ENCODE measurements at places on chromosomes 3 and 15.

- DNase-seq: no peak
Measured at GRCh38 chr3:167876620-167877281, 141.2 kb downstream of the SERPINI1 start.

- DNase-seq: no peak
Measured at GRCh38 chr3:124201786-124202185, 209.9 kb upstream of the ROPN1 start.

GRCh38 chr3:197226179-197226578, 72.2 kb downstream of the DLG1 start:
- DNase-seq: no peak

DNA sequence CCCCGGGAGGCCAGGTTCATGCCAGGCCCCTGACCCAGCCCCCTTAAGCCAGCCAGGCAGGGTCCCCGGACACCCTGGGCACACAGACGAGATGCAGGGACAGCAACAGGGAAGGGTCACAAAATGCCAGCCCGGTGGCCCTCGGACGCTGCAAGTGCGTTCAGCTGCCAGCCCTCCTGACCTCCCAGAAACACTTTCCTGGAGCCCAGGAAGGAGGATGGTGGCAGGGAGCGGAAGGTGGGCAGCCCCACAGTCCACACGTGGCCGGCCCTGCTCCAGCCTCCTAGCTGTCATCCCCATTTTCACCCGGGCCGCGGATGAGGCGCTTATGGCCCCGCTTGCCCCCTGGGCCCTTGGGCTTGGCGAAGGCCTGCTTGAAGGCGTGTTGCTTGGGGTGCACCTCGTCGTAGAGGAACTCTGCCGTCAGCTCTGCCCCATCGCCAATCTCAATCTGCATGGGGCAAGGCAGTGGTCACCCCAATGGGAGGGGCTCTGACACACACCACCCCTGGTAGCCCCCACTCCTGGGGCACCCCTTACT, 3.4 kb upstream of the TLR9 start:
- no peak for DNase-seq

DNA sequence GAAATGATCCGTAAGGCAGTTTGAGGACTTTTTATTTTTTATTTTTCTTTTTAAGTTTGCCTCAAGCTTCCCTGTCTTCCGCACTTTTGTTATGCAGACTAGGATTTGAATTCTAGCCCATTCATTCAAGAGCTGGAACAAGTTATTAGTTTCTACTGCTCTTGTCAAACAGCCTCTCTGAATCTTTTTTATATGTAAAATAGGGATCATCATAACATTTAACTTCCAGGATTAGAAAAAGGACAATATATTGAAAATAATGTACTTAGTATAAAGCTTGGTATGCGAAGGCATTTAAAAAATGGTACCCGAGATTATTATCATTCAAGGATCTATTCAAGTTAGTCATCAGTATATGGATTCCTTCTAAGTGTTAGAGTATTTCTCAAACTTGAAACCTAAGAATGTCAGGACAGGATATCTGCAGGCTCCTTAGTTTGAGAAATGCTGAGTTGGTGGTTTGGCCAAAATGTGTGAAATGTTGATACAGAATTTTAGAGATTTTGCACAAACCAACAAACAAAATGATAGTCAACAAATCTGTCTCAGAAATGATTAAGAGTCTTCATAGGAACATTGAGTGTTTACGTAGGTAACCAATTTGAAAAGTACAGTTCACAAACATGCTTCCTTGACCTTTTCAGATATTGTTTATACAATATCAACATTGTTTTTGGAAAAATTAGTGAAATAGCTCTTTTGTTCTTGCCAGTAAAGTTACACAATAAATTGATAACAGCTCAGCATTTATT, 40.5 kb upstream of the IGSF10 start:
- no peak for DNase-seq
